ENCODE measurements at places on chromosomes 7 and 10.

DNA sequence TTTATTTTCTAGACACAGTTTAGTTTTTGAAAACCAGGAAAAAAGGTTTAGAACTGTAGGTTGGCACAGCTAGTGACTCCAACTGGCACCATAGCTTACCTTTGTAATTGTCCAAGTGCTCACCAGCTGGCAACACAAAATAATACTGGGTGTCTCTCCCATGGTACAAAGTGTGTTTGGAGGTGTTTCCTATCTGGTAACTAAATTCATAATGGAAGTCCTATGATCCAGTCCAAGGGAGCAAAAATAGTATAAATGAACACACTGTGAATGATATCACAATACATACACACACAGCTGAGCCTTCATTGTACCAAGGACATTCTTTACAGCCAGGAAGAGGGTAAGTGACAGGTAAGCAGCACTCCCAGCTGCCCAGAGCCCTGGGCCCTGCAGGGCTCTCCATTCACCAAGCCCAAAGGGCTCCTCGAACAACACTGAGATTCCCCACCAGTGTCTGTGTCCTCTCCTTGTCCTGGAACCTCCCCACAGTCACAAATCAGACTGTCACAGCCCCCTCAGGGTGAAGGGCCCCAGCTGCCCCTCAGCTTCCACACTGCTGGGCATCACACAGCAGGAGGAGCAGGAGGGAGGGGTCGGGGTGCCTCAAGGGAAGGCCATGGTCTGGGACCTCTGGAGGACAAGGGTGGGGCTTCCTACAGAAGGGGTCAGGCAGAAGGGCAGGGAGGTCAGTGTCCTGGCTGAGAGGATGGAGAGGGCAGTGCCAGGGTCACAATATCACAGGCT, 72.1 kb downstream of the PKD1L1 start:
- H3K36me3 ChIP-seq, result no peaks in the 10 kb centered on the region
- no peak overlapping the region for H3K4me3 ChIP-seq
- DNase-seq, result no peak
- H3K4me1 ChIP-seq, result no peaks in the 10 kb centered on the region
- H3K27ac ChIP-seq, result no peak overlapping the region

- H3K4me3 ChIP-seq, result no peak overlapping the region
- H3K4me1 ChIP-seq, result 0 out of 2 replicates have a peak, but pooled peaks cover 9% of the 10 kb centered on the region
- no peaks in the 10 kb centered on the region for H3K36me3 ChIP-seq
- H3K27ac ChIP-seq, result no peak overlapping the region
- H3K27me3 ChIP-seq, result no peaks in the 10 kb centered on the region
Observed at GRCh38 chr7:55304018-55304762, 60.9 kb upstream of the LANCL2 start.

DNA sequence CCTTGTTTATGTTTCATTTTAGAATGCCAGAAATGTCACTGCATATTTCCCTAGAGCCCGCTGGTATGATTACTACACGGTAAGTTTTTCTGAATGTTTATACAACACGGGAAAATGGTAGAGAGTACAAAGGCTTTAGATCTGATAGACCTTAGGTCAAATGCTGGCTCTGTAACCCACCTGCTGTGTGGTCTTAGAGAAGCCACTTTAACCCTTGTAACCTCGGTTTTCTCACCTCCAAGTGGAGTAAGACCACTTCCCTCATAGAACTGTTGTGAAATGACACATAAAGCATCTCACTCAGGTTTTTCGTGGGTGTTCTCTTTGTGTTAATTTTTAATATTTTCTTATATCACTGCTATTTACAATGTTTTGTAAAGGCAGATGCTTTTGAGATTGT, 13.9 kb upstream of the MGAM2 start:
- H3K27me3 ChIP-seq, result no peaks in the 10 kb centered on the region
- no peak overlapping the region for H3K4me3 ChIP-seq
- no peaks in the 10 kb centered on the region for H3K4me1 ChIP-seq
- no peaks in the 10 kb centered on the region for H3K36me3 ChIP-seq
- no peak overlapping the region for H3K27ac ChIP-seq

- H3K27me3 ChIP-seq, result no peaks in the 10 kb centered on the region
- H3K4me1 ChIP-seq, result peaks cover 68% of the 10 kb centered on the region
- peak overlapping the region; percentile 40 for H3K4me3 ChIP-seq
- no peaks in the 10 kb centered on the region for H3K36me3 ChIP-seq
Observed at GRCh38 chr10:28810057-28810870, 132.9 kb downstream of the BAMBI start.

DNA sequence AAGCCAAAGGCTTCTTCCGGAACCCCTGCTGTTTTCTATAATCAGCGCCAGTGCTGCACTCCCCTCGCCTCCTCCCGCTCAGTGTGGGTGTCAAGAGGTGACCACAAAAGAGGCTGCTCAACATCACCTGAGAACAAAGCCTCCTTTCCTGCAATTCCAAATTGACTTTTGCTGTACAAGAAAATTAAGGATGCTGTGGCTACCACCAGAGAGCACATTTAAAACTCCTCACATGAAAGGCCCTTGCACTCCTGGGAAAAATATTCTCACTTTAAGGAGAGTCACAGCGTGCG, 96.4 kb downstream of the HIPK2 start:
- H3K4me1 ChIP-seq, result peaks cover 14% of the 10 kb centered on the region
- DNase-seq, result no peak

GRCh38 chr10:15813415-15813814, 46.9 kb downstream of the MINDY3 start:
- no peaks in the 10 kb centered on the region for H3K36me3 ChIP-seq
- no peak overlapping the region for H3K27ac ChIP-seq
- no peaks in the 10 kb centered on the region for H3K4me1 ChIP-seq
- no peak for DNase-seq
- no peak overlapping the region for H3K4me3 ChIP-seq

DNA sequence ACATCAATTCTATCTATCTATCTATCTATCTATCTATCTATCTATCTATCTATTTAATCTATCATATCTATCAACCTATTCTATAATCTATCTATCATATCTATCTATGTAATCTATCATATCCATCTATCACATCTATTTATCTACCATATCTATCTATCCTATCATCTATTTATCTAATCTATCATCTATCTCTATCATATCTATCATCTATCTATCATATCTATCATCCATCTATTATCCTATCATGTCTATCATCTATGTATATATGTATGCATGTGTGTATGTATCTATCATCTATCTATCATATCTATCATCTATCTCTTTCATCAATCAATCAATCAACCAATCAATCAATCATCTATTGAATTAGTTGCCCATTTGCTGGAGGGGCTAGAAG, 159.3 kb upstream of the GALNT17 start:
- H3K4me1 ChIP-seq, result no peaks in the 10 kb centered on the region
- H3K4me3 ChIP-seq, result no peak overlapping the region
- no peaks in the 10 kb centered on the region for H3K36me3 ChIP-seq

DNA sequence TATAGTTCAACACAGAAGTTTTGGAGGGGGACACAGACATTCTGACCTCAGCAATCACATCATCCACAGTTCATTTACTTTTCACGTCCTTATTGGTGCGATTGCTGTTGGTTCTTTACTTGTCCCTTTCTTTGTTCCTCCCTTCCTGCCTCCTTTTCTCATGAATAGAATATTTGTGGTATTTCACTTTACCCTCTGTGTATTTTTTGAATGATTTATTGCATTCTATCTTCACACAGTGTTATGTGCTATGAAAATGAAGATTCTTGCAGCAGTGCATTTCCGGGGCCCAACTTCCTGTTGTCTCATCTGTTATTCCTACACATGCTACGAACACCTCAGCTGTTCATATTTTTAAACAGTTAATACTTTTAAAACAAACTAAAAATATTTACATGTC, 179.6 kb downstream of the ZMYND11 start:
- no peaks in the 10 kb centered on the region for H3K4me1 ChIP-seq
- no peaks in the 10 kb centered on the region for H3K27me3 ChIP-seq
- no peak overlapping the region for H3K4me3 ChIP-seq
- no peaks in the 10 kb centered on the region for H3K36me3 ChIP-seq

- H3K27me3 ChIP-seq, result no peaks in the 10 kb centered on the region
- peaks cover 11% of the 10 kb centered on the region for H3K36me3 ChIP-seq
- no peaks in the 10 kb centered on the region for H3K4me1 ChIP-seq
- no peak overlapping the region for H3K4me3 ChIP-seq
- H3K27ac ChIP-seq, result no peak overlapping the region
- no peak for DNase-seq
Observed at GRCh38 chr7:65951837-65952578, 30.0 kb downstream of the GUSB start.

DNA sequence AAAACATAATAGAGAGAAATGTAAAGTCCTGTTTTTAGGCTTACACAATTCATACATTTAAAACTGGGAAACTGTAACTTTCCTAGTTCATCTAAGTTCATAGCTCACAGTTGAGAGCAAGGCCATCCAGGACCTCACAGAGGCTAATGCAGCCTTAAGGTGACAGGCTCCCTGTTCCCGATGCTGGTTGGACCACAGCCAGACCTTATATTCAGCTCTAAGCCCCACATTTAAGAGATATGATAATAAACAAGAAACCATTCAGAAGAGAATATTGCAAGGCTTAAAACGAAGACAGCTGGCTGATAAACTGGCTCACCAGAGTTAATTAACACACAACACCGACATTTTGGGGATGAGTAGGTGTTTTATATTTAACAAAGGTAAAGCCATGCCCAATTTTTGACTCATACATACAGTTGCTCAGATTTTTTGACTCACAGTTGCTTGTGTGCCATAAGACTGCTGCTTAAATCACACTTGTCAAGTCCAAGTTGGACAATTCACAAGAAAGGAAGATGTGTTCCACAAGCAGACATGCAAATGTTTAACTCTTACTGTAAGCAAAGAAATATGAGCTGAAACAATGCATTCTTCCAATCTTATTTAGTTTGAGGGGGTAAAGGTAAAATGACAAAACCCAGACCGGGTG, 41.1 kb upstream of the TMEM213 start:
- DNase-seq, result no peak
- no peaks in the 10 kb centered on the region for H3K36me3 ChIP-seq
- no peak overlapping the region for H3K27ac ChIP-seq

DNA sequence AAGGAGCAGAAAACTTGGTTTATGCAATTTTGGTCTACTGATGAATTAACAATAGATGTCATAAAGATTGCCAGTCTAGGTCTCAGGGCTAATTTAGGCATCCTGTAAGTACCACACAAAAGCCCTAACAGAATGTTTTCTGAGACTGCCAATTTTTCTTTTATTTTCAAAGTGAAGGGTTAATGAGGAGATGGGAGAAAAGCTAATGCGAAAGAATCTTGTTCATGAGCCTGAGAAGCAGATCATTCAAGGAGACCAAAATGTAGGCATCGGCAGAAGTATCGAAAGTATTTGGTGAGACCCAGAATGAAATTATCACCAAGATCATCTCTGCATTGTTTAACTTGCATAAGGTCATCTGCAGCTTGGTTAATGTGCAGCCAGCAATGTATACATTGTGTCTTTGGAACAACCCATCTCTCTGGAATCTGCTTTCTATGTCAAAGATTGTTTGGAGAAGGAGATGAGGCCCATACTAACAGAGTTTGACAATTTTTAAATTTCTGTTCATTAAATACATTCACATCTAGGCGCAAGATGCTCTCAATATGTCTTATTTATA, 163.3 kb upstream of the GLI3 start:
- H3K27ac ChIP-seq, result no peak overlapping the region
- H3K4me3 ChIP-seq, result no peak overlapping the region

DNA sequence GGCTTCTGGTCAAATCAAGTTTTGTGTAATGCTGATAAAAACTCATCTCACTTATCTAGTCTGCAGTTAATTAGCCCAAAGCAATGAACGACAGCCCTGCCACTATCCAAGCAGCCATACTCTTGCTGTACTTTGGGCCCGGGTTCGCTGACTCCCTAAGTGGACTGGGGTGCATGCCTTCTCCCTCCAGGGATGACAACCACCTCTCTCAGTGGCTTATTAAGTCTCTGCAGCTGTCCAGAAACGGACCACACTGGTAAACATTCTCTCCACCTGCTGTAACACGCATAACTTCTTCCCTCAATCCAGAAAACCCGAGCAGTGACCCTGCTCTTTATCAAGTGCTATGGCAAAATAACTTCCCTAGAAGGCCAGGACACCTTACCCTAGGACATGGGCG, 3.9 kb downstream of the FBXW4 start:
- H3K27me3 ChIP-seq, result no peaks in the 10 kb centered on the region
- no peaks in the 10 kb centered on the region for H3K36me3 ChIP-seq
- no peak overlapping the region for H3K27ac ChIP-seq
- peaks cover 22% of the 10 kb centered on the region for H3K4me1 ChIP-seq
- H3K4me3 ChIP-seq, result no peak overlapping the region
- no peak for DNase-seq

DNA sequence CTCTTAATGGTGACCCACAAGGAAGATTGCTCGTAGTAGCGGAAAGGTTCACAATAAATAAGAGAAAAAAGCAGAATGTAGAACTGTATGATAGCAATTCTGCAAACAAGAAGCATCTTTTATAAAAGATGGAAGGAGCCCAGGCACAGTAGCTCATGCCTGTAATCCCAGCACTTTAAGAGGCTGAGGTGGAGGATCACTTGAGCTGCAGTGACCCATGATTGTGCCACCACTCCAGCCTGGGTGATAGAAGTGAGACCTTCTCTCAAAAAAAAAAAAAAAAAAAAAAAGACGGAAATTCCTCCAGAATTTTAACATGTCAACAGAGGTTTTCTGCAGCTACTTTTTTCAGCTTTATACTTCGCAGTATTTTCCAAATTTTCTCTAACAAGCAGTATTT, 13.2 kb downstream of the GATAD1 start:
- H3K27me3 ChIP-seq, result no peaks in the 10 kb centered on the region
- no peak overlapping the region for H3K4me3 ChIP-seq
- H3K4me1 ChIP-seq, result no peaks in the 10 kb centered on the region
- H3K27ac ChIP-seq, result peak overlapping the region; percentile 55

GRCh38 chr7:112414855-112415490, 35.3 kb upstream of the IFRD1 start:
- H3K4me3 ChIP-seq, result no peak overlapping the region
- no peak overlapping the region for H3K27ac ChIP-seq
- H3K27me3 ChIP-seq, result no peaks in the 10 kb centered on the region
- no peaks in the 10 kb centered on the region for H3K36me3 ChIP-seq
- 0 out of 2 replicates have a peak, but pooled peaks cover 6% of the 10 kb centered on the region for H3K4me1 ChIP-seq
- peak; percentile 70 for DNase-seq

- H3K36me3 ChIP-seq, result no peaks in the 10 kb centered on the region
- peaks cover 31% of the 10 kb centered on the region for H3K4me1 ChIP-seq
- H3K27me3 ChIP-seq, result no peaks in the 10 kb centered on the region
- peak overlapping the region; percentile 91 for H3K27ac ChIP-seq
Observed at GRCh38 chr7:72622532-72622931, 205.5 kb downstream of the TYW1B start.
